ENCODE measurements at places on chromosomes 1 and 21.

DNA sequence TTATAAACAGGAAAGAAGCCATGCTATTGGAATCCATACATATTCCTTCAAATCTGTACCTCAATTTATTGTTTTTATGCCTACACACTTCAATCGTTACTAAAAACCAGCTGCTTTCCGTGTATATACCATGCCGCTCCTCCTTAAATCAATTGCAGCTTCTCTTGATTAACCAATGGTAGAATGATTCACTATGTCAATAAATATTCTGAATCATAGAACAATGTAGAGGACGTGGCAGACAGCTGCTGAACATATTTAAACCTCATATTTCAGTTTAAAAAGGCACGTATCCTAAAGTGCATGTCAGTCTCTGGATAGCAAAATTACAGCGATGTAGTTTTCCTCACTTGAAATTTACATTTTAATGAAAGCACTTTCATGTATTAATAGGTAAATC lies 100.4 kb downstream of the MRPL39 start:
- DNase-seq: no peak

DNA sequence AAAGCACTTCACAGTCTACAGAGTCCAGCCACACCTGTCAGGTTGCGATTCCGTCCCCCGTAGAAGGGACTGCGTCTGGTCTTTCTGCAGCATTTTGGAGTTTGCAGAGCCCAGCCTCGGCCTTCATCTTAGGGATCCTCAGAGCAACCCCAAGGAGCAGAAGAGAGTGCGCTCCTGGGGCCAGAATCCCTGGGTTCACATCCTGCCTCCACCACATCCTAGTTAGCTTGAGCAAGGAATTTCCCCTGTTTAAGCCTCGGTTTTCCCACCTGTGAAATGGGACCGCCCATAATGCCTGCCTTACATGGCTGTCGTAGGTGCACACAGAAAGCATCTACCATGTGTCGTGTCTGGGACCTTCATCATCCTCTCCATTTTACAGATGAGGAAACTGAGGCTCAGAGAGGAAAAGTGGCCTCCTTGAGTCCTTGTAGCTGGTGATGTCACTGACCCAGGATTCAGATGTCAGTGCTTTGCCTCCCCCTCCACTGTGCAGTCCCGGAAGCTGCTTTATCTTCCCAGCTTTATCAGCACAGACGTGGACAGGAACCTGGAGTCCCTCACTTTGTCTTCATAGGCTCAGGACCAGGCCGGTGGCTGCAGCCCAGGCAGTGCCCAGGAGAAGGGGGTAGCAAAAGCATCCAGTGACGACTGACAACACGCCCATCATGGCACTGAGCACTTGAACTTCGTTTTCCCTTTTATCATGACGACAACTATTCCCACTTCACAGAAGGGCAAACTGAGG lies 438.5 kb downstream of the MATN1 start:
- DNase-seq: no peak

DNA sequence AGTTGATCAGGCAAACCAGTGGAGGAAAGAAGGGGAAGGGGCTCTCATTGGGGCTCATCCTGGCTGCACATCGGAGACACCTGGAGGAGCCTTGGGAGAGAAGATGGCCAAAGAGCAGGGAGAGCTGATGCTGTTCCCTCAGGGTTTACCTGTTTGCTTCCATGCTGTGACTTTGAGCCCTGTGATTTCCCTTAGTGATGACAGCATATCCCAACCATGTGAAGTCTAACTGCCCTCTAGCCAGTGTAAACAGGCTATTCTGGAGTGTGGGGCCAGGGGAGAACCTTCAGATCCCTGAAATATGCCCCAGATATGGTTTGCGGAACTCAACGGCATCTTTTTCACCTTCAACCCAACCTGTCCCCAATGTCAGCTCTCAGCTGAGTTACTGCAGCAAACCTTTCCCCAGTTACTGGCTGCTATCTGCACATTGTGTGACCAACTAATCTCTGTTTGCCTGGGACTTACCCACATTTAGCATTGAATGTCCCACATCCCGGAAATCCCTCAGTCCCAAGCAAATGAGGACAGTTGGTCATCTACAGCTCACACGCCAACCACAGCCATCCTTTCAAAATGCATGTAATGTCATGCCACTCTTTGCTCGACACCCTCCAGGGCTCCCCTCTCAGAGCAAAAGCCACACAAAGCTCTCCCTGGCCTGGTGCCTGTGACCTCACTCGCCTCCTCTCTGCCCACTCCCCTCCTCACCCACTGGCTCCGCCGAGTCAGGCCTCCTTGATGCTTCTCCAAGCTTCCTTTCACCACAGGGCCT lies 242.3 kb downstream of the KCNJ6 start:
- no peak for DNase-seq

GRCh38 chr1:205994346-205994745 lies 8.8 kb downstream of the RAB7B start:
- no peak for DNase-seq

- no peak for DNase-seq
These were observed 40.1 kb upstream of the DMBX1 start for GRCh38 chr1:46449223-46450159.

- no peak for DNase-seq
These were observed 40.6 kb upstream of the MAP10 start for GRCh38 chr1:232764458-232765251.

DNA sequence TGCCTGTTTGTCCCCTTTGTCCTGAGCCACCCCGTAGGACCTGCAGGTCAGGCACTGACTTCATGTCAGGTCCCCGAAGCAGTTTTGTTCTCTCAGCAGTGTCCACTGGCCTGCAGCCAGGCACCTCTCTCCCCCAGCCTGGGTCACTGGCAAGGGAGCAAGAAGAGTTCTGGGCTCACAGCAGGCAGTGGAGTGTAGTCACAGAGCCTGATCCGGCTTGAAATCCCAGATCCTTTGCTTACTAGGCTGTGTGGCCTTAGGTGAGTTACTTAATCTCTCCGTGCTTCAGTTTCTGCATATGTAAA lies 34.2 kb downstream of the L1TD1 start:
- no peak for DNase-seq

GRCh38 chr1:43172527-43172972 lies 420 bp downstream of the CFAP57 start:
- peak; percentile 81 for DNase-seq

DNA sequence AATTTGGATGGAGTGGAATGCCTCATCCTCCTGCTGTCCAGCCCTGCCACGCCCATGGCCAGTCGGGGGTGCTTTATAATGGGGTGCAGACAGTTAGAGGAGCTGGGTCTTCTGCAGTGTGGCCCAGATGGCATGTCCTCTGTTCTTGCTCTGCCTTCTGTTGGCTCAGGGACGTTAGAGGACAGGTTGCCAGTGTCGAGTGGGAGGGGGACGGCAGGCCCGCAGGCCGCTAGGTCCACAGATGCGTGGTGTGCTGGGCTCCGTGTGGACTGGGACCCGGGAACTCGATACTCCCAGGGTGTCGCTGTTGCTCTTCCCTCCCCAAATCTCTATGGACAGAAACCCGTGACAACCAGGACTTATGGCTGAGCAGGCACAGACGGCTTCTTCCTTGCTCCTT lies 33.3 kb downstream of the SIM2 start:
- no peak for DNase-seq

- no peak for DNase-seq
These were observed 289.8 kb downstream of the NTNG1 start for GRCh38 chr1:107430540-107431228.

DNA sequence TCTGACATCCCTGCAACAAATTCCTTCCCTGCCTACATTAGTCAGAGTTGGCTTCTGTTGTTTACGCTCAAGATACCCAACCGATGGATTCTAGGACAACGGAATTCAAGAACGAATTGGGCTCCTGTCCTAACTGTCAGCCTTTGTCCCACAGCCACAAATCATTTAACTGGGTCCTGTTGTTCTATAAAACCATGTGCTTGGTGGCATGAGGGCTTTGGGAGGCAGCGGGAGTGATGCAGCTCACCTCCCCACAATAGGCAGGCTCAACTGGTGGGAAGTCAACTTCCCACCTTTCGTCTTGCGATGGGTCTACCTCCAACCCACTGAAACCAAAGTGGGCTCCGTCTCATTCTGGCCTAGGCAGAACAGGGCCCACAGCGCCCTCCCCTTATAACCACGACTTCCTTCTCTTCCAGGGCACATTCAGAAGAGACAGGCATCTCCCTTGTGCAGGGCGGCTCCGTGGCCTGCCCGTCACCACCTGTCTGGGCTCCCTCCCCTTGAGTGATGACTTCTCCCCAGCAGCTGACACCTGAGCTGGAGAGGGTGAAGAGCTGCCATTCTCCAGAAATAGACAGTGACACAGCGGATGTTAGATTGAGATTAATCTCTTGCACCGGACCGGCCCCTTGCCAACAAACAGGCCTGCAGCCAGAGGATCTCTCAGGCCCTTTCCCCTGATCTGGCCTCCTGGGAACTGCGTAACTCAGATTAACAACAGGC lies 26.5 kb downstream of the LRRC38 start:
- no peak for DNase-seq

GRCh38 chr1:76759171-76759860 lies 108.0 kb upstream of the ST6GALNAC5 start:
- no peak for DNase-seq

DNA sequence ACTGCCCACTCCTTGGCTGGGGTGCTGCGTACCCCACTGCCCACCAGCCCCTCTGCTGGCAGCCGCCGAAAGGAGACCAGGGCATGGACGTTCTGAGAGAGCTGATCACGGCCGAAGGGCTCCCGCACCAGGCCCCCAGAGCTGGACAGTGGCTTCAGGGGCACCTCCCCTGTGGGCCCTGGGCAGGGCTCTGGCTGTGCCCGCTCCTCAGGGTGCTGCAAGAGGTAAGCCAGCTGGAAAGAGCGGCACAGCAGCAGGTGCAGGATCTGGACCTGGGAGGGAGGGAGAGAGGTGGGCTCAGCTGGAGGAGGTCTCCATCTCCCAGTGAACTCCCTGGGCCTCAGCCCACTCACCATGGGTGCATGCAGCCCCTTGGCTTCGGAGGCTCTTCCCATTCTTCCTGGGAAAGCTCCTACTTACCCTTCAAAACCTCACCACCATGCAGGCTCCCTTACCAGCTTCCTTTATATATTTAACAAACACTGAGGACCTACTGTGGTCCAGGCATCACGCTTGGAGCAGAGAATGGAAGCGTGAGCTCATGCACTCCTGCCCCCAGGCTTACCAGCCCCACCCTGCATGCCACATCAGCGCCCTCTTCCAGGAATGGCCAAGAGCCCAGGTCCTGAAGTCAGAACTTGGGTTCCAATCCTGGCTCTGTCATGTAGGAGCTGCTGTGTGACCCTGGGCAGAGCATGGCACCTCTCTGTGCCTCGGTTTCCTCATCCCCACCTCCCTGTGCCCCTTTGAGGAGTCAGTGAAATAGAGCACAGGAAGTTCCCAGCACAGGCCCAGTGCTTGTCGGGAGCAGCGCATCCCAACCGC lies 6.8 kb upstream of the KIF17 start:
- no peak for DNase-seq

- no peak for DNase-seq
These were observed 9.9 kb downstream of the KCNJ15 start for GRCh38 chr21:38266732-38267131.

DNA sequence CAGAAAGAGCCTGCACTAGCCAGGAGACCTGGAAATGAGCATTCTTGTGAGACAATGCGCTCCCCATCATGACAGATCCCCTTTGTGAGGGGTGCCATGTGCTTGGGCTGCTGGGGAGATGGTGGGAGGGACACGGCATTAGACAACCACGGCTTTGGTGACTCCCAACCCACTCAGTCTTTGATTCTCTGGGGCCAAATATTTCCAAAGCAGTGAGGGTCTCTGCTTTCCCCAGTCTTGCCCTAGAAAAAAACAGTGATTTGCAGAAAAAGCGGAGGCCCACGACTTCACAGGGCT lies 10.2 kb downstream of the SLC45A3 start:
- no peak for DNase-seq

GRCh38 chr1:230818901-230819300 lies 49.4 kb downstream of the C1orf198 start:
- DNase-seq: no peak

DNA sequence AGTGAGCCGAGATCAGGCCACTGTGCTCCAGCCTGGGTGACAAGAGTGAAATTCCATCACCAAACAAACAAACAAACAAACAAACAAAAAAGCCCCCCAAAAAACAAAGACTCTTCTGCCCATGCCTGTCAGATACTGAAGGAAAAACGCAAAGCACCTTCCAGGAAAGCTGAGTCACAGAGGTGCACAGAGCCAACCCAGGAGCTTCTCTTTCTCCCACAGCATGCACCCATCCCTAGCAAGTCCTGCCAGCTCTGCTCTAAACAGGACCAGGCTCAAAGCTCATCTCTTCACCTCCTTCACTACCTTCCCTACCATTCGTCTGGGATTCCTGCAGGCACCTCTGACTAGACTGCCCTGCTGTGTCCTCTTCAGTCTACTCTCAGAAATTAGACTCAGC lies 46.5 kb downstream of the ETS2 start:
- no peak for DNase-seq

GRCh38 chr1:214363386-214363785 lies 82.4 kb downstream of the SMYD2 start:
- DNase-seq: no peak

DNA sequence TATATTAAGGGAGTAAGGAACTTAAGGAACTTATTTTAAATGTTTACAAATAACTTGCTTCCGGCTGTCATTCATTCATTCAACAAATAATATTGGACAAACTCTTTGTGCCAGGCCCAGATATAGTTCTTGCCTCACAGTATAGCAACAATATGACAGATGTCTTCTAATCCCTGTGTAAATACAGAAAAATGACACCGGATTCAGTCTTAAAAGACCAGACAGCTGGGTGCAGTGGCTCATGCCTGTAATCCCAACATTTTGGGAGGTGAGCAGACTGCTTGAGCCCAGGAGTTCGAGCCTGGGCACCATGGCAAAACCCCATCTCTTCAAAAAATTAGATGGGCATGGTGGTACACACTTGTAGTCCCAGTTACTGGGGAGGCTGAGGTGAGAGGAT lies 23.7 kb downstream of the EIF2B3 start:
- no peak for DNase-seq

GRCh38 chr1:5779608-5780323 lies 212.5 kb downstream of the NPHP4 start:
- DNase-seq: no peak
